ENCODE measurements at places on chromosomes 13 and 19.

DNA sequence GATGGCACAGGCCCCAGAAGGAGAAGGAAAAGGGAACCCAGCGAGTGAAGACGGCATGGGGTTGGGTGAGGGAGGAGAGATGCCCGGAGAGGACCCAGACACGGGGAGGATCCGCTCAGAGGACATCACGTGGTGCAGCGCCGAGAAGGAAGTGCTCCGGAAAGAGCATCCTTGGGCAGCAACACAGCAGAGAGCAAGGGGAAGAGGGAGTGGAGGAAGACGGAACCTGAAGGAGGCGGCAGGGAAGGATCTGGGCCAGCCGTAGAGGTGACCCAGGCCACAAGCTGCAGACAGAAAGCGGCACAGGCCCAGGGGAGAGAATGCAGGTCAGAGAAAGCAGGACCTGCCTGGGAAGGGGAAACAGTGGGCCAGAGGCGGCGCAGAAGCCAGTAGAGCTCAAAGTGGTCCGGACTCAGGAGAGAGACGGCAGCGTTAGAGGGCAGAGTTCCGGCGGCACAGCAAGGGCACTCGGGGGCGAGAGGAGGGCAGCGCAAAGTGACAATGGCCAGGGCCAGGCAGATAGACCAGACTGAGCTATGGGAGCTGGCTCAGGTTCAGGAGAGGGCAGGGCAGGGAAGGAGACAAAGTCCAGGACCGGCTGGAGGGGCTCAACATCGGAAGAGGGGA is 1.1 kb downstream of the PPP1R12C start:
- DNase-seq, result peak; percentile 21

- no peak for DNase-seq
These were observed 793 bp downstream of the LRFN1 start for GRCh38 chr19:39319892-39320248.

- no peak for DNase-seq
These were observed 12.4 kb upstream of the SPIB start for GRCh38 chr19:50406156-50406820.

DNA sequence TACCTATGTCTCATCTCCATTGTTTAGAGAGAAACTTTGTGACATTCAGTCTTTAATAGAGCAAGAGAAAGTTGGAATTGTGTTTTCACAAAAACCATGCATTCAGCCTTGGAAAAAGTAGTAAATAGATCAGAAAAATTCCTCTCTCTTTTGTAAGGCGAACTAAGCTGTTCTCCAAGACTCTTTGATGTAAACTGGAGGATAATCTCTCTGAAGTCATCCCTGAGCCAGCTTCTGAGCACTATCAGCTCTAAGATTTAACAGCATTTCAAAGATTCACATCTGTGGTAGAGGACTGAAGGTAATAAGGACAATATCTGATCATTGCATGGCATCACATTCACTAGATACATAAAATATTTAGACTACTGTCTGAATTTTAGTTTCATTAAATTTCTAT is 904.6 kb upstream of the ATXN8OS start:
- DNase-seq, result no peak

- DNase-seq, result no peak
These were observed at the start of gene ELSPBP1 for GRCh38 chr19:47994209-47994802. Gene ELSPBP1, plus strand, starts transcription at chr19:47994632. Its CDS starts 14,036 bp downstream, at chr19:48008668.

DNA sequence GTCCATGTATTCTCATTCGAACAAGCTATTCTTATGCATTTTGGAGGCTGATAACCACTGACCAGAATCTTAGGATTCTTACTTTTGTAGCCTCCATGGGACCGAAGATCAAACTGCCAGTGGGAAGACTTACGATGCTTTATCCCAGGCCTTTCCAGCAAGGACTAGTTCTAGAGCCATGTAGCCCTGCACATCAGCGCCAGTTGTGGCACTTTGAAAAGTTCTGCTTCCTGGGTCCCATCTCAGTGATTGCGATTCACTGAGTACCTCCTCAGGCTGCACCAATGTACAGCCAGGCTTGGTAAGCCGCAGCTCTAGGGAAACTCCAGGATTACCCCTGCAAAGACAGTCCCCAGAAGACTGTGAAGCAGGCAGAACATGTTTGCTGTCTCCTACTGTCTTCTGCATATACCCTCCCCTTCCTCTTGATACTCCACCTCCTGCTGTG is 18.9 kb upstream of the ENOX1 start:
- DNase-seq, result no peak

DNA sequence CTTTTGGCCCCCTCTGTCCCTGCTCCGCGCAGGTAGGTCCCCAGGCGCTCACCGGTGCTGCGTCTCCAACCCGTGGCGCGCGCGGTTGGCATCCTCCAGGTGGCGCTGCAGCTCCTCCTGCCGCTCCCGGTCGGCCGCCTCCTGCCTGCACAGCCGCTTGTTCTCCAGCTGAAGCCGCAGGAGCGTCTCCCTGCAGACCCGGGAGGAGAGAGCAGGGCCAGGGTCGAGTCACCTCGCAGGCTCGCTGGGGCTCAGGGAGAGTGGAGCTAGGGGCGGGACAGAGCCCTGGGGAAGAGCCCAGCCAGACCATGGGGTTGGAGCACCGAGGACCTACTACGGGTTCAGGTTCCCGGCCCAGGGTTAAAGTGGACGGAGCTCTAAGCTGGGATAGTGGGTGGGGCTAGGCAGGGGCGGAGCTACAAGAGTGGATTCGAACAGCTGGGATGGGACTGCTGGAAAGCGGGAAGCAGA is 9.3 kb downstream of the HOOK2 start:
- peak; percentile 72 for DNase-seq

GRCh38 chr13:90397503-90397902 is 950.0 kb upstream of the MIR17HG start:
- DNase-seq, result no peak

GRCh38 chr13:95030821-95031343 is 270.4 kb downstream of the ABCC4 start:
- no peak for DNase-seq

GRCh38 chr19:4083677-4084546 is 17.2 kb upstream of the ZBTB7A start:
- DNase-seq, result no peak

DNA sequence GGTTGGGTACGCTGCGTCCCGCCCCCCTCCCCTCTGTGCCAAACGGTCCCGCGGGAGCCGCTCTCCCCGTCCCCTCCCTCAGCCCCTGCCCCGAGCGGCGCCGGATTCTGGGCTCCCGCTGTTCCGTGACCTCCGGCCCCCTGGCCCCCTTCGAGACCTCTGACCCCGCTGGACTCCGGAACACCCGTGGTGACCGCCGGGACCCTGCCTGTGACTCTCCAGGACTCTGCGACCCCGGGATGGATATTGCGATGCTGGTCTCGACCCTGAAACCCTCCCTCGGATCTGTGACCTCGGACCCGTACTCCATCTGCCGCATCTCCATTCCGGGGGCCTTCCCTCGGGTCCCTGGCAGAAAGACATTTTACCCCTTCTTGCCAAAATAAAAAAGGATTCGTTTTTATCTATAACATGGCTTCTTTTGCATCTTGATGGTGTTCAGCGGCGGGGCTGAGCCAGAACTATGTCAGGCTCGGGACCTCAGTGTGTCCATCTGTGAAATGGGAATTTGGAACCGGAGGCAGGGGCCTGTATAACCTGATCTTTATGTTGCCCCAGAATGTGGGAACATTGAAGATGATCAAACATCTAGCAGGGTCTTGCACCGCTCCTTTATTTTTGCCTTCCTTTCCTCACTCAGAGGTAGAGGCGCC is 654 bp upstream of the MEGF8 start:
- no peak for DNase-seq

- DNase-seq, result no peak
These were observed 5.6 kb downstream of the LIPE start for GRCh38 chr19:42421591-42422031.

- DNase-seq, result no peak
These were observed 155.7 kb upstream of the SLITRK1 start for GRCh38 chr13:84038001-84038400.

DNA sequence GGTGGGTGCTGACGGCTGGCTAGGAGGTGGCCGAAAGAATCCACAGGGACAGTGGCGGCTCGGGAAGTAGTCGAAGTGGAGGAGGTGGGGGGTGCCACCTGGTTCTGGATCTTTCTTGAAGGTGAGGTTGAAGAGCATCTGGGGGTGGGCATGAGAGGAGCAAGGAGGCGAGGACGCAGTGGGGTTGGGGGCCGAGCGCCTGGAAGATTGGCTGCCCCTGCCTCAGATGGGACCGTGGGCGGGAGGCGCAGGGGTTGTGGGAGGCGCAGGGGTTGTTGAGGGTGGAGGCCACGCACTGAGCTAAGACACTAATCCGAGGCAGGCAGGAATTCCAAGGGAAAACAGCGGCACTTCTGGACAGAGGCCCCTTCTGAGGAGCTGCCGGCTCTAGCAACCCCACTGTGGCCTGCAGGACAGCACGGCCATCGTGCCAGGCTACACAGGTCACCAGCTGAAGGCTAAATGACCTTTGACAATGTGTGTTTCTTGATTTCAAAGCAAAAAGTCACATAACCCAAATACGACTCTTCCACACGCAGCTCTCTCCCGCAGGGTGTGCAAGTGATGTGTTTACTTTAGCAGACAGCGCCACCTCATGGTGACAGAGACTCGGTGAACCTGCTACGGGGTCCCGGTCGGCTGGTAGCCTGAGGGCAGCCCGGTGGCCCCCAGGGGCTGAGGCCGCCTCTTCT is 44.1 kb upstream of the RANBP3 start:
- DNase-seq, result peak; percentile 59

DNA sequence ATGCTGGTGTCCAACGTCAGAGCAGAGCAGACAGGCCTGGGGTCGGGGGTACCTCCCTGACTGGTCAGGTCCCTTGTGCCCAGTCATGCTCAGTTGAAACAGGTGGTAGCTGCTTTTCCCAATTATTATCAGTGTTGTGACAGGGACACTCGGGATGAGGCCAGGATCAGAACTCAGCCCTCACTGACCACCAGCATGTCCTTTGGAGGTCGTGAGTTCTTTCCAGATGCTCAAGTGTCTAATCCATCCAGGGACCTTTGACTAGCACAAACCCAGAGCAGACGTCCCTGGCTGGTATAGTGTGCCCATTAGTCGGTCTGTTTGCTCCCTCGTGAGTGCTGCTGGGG is 22.4 kb downstream of the MAU2 start:
- no peak for DNase-seq

- DNase-seq, result no peak
These were observed 45.7 kb downstream of the NAA16 start for GRCh38 chr13:41356786-41357185.

- DNase-seq, result no peak
These were observed 4.7 kb upstream of the B3GNT3 start for GRCh38 chr19:17790059-17790780.

DNA sequence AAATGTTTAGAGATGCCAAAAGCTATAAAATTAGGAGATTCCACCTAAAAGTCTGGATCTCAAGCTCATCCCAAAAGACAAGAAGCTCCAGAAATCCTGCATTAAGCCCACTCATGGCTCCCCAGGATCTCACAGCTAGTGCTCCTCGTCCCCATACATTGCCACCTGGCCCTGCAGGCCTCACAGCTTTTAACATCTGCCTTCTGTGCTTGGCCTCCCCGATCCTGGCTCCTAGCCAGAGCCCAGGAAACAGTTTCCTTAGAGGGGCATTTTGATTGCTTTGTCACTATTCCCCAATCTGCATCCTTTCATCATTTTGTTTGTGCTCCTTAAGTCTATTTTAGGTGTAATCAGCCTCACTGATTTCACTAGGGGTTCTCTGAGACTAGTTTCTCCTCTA is 14.5 kb upstream of the DCT start:
- no peak for DNase-seq

DNA sequence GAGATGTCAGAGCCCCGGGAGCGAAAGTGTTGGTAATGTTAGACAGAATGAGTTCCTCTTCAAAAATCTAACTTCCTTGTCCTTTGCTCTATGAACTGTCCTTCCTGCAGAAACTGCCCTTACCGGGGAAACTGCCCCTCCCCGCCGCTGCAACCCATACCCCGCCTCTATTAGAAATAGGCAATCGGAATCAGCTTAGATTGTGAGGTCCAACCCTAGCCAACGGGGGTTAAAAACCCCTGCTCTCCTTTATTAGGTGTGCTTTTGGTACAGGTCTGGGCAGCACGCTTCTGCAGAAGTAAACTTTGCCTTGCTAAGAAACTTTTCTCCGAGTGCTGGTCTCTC is 11.5 kb upstream of the CAPNS1 start:
- no peak for DNase-seq

DNA sequence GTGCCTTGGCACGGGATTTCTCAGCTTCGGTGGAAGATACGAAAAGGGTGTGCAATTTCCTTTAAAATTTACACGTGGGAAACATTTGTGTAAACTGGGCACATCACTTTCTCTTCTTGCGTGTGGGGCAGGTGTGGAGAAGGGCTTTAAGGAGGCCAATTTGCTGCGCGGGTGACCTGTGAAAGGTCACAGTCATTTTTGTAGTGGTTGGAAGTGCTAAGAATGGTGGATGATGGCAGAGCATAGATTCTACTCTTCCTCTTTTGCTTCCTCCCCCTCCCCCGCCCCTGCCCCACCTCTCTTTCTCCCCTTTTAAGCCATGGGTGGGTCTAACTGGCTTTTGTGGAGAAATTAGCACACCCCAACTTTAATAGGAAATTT is 7.2 kb downstream of the SLITRK5 start:
- no peak for DNase-seq

GRCh38 chr13:48975101-48975855 is 434 bp upstream of the FNDC3A start:
- DNase-seq, result peak; percentile 30

GRCh38 chr19:32542477-32543108 is 38.4 kb upstream of the PDCD5 start:
- no peak for DNase-seq

GRCh38 chr13:93039131-93039530 is 187.5 kb upstream of the GPC6 start:
- DNase-seq, result no peak

DNA sequence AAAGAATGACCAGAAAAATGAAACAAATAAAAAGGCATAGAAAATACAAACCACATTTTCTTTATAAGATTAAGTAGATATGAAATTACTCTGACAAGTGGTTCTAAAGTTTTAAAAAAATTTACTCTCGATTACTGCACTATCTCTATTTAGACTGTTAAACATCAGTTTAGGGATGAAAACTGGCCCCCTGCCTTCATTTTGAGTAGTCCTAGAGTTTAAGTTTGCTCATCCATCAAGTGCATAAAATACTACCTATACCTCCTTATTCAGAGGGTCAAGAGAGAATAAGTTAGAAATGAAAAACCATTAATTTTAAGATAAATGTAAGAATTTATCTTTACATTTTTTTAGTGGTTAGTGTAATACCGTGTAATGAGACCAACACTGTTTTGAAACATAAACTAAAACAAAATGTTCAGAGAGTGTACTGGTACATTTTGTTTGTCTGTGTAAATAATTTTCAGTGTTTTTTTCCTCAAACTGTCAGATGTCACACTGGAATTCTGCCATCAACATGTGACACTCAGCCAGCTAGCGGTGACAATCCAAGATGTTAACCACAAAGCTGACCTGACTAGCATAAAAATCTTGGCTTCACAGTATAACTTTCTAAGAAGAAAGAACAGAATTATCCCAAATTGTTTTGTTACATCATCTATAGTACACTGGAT is 184.8 kb upstream of the PCDH20 start:
- DNase-seq, result no peak

DNA sequence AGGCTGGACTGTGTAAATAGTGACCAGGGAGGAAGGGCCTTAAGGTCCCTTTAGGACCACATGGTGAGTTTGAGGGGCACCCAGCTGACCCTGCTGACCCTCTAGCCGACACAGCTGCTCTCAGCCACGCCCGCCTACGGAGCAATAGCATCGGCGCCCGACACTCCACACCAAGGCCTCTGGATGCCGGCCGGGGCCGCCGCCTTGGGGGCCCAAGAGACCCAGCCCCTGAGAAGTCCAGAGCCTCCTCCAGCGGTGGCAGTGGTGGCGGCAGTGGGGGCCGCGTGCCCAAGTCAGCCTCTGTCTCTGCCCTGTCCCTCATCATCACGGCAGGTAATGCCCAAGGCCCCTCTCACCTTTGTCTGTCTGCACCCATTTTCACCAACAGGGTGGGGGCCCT is 8.6 kb upstream of the PIK3R2 start:
- no peak for DNase-seq

GRCh38 chr13:27037171-27037570 is 134.4 kb downstream of the USP12 start:
- no peak for DNase-seq

All from activated CD8-positive, alpha-beta memory T cell treated with anti-CD3 and anti-CD28 coated beads for 4 hours (primary cell).